CD4-positive, alpha-beta T cell treated with Interleukin-17A for 1 hour (primary cell): ENCODE measurements at places on chromosomes 4 and X.
A peak's percentile ranks its signal among the peaks of the same experiment; 100 is the strongest.

- DNase-seq: no peak
These were observed 21.9 kb downstream of the PIN4 start for GRCh38 chrX:72203421-72203820.

GRCh38 chr4:151781026-151781425 is 20.2 kb upstream of the GATB start:
- DNase-seq: no peak

DNA sequence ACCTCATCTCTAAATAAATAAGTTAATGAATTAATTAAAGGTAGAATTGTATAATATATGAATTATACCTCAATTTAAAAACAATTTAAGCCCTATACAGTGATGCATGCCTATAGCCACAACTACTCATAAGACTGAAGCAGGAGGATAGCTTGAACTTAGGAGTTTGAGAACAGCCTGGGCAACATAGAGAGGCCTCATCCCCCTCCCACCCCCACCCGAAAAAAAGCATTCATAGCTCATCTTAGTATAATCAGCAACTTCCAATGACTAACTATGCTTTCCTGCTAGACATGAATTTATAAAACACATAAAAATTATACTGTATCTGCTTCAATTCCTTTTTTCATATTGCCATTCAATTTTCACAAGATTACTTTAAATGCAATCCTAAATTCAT is 1.6 kb downstream of the LRBA start:
- no peak for DNase-seq

DNA sequence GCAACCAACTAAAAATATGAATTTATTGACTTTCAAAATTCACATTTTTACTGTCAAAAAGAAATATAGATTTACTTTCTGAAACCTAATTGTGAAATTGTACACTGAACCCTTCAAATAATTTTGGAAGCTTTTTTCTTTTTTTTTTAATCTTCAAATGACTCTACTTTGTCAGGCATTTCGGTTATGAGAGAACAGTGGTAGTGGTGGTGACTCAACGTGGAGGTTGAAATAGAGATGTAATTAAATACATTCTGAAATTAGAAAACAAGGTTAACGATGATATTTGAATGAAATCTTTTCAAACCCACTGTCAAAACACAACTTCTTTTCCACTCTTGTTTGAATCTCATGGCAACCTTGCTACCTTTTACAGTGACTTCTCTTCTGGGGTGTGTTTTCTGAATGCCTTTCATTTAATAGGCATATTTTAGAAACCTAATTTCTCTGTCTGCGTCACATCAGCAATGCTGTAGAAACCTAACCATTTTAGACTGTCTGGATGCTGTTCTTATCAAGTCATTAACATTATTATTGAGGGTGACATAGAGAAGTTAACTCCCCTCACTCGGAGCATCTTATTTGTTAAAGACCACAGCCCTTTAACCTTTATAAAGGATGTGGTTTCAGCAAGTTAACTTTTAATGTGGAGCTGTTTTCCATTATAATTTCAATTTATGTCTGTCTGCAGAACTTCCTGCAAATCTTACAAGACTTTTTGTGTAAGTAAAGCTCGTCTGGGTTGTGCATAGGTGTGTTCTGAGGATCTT is 136.8 kb downstream of the PCDH7 start:
- no peak for DNase-seq

- DNase-seq: no peak
These were observed 58.3 kb downstream of the INTS12 start for GRCh38 chr4:105650190-105650589.

DNA sequence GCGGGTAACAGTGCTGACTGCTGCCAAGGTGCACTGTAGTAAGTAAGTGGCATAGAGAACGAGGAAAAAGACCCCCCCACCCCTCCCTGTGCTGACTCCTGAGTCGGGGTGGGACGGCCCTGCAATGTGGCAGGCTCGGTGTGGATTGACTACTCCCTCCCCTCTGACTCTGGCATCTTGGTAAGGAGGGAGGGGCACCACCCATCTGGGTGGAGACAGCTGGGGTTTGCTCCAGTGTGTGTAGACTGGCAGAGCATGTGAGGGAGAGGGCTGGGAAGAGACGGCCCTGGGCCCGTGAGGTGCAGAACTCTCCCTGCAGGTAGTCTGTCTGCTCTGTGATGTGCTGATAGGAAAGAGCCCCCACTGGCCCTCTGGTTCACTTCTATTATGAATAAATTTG is 31.0 kb downstream of the NSG1 start:
- no peak for DNase-seq

DNA sequence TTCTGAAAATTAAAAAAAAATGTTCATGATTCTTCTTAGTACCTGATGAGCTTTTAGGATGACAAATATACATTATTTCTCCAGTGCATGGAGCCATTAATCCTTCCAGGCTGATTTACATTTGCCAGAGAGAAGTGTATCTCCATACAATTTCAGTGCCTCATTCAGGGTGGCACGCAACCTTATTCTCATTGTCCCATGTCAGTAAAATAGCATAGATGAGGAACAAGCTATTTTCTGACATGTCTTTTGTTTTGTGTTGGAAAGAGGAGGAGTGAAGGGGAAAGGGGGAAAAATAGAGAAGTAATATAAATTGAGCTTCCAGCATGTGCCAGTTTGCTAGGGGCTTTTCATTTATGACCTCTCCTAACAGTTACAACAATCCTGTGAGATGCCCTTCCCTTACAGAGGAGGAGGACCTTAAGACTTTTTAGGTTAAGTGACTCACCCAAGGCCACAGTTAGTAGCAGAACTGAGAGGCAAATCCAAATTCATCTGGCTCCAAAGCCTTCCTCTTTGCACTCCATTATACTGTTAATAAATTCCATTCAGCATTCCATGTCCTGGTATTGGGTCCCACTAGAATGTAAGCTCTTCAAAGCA is 274.8 kb upstream of the GPC4 start:
- DNase-seq: no peak

GRCh38 chrX:132022198-132022966 is 720 bp upstream of the STK26 start:
- peak; percentile 42 for DNase-seq

GRCh38 chrX:51860679-51861078 is 32.7 kb upstream of the MAGED1 start:
- DNase-seq: no peak

GRCh38 chr4:171812665-171813525 is at the start of gene GALNTL6:
Gene GALNTL6, plus strand, starts transcription at chr4:171813404.
- DNase-seq: no peak

- no peak for DNase-seq
These were observed 42.4 kb downstream of the KIAA0232 start for GRCh38 chr4:6824772-6825402.

DNA sequence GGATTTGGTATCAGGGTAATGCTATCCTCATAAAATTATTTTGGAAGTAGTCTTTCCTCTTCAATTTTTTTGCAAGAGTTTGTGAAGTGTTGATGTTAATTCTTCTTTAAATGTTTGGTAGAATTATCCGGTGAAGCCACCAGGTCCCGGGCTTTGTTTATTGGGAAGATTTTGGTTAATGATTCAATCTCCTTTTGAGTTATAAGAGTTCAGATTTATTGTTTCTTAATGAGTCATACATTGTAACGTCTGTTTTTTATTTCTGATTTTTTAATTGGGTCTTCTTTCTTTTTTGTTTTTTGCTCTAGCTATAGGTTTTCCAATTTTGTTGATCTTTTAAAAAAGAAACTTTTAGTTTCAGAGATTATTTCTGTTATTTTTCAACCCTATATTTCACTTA is 412.3 kb downstream of the PDGFC start:
- no peak for DNase-seq

DNA sequence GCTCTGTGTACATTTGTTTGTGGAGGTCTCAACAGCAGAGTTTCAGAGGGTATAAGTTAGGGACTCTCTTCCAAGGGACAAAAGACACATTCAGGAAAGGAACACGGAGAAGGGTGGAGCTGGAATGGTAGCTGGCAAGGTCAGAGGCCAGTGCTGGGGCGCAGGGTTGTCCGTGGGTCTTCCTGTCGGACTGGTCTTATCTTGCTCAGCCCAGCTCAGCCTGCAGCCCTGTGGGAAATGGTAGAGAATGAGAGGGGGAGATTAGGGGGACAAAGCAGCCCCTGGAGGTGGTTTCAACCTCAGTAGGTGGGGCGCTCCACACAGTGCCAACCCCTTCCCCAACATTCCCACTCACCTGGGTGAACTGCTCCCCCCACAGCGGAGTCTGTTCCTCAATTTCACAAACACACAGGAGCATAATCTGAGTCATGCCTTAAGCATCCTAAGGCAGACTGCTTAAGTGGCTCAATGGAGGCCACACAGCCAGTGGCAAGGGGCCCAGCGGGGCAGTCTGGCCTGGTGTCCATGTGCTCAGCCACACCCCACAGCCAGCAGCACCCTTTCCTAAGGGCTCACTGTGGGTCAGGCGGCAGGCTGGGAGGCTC is 6.9 kb upstream of the HDAC6 start:
- no peak for DNase-seq

GRCh38 chr4:181085557-181085956 is 1157.6 kb upstream of the TENM3 start:
- no peak for DNase-seq
